ENCODE measurements at places on chromosomes 3 and 15.

DNA sequence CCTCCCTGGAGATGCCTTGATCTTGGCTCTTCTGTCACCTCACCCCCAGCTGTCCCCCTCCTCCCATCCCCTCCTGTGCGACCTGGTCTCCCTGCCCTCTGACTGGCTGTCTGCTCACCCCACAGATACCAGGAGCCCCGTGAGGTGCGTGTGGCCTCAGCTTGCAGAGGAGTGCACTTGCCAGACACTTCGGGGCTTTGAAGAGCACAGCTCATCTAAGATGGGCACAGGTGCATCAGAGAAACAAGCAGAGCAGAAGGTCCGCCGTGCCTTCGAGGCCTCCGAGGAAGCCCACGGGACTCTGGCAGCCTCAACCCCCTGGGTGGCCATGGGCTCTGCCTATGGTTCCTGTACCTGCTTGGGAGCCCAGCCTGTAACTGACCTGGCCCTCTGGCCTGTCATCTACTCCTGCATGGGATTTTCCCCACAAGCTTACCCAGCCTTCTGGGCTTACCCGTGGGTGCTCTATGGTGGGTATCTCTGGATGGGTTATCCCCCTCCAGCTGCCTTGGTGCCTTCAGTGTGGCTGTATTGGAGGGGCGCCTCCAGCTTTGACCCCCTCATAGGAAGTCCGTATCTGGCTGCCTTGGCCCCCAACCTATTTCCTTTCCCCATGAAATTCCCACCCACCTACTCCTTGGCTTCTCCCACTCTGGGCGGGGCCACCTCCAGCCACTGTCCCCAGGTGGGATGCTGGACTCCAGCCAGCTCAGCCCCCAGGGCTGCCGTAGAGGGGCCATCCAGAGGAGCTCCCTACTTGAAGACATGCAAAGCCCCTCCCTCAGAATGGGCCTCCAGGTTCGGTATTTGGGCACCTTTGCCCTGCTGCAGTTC lies 3.8 kb downstream of the PRR23E start:
- H3K27ac ChIP-seq: no peak overlapping the region
- no peak overlapping the region for H3K4me3 ChIP-seq
- no peaks in the 10 kb centered on the region for H3K36me3 ChIP-seq
- H3K4me1 ChIP-seq: no peaks in the 10 kb centered on the region
- no peak for DNase-seq
- no peaks in the 10 kb centered on the region for H3K27me3 ChIP-seq

DNA sequence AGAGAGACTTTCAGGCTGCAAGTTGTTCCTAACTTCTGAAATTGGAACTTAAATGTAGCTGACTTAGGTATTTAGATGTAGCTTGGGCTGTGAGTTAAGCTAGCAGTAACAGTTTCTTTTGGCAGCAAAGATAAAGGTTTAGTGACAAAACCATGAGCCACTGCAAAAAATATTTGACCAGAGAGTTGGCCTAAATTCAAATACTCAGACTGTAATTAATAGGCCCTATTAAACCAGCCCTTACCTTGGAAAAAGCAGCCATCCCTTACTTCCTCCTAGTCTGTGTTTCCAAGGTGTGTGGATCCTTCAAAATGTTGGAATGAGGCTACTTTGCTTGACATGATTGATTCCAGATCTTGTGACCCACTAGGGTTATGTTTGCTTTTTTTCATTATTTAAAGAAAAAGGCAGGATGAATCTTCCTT lies 8.2 kb downstream of the TPM1 start:
- peak overlapping the region; percentile 91 for H3K27ac ChIP-seq
- peaks cover 74% of the 10 kb centered on the region for H3K4me1 ChIP-seq
- H3K36me3 ChIP-seq: no peaks in the 10 kb centered on the region
- no peak for DNase-seq
- H3K27me3 ChIP-seq: no peaks in the 10 kb centered on the region

GRCh38 chr3:56879436-56880215 lies 77.9 kb upstream of the ARHGEF3 start:
- no peaks in the 10 kb centered on the region for H3K36me3 ChIP-seq
- no peak for DNase-seq
- H3K27ac ChIP-seq: no peak overlapping the region
- no peaks in the 10 kb centered on the region for H3K4me1 ChIP-seq
- no peak overlapping the region for H3K4me3 ChIP-seq
- H3K27me3 ChIP-seq: no peaks in the 10 kb centered on the region

DNA sequence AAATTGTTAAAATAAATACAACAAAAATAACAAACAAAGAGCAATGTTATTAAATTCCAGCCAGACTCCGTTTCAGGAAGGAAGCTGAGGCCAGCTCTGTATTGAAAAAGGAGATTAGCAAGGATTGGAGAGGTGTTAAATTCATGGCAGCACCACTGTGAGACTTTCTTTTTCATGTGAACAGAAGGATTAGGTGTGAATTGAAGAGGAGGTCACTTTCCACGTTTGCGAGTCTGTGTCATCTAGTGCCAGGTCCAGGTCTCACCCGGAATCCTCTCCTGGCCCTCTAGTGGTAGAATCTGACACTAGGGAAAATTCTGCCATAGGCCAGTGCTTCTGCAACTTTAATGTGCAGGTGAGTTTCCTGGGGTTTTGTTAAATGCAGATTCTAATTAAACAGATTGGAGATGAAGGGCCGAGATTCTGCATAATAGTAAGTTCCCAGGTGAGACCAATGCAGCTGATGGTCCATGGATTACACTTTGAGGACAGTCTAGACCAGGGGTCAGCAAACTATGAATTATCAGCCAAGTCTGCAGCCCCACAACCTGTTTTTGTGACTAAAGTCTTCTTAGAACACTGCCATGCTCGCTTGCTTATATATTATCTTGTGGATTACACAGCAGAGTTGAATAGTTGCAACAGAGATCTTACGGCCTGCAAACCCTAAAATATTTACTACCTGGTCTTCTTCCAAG lies 9.2 kb upstream of the SLC6A1 start:
- DNase-seq: no peak
- H3K36me3 ChIP-seq: no peaks in the 10 kb centered on the region
- H3K4me3 ChIP-seq: no peak overlapping the region
- H3K27ac ChIP-seq: peak overlapping the region; percentile 28

GRCh38 chr15:39573287-39573686 lies 7.6 kb upstream of the THBS1 start:
- no peaks in the 10 kb centered on the region for H3K27me3 ChIP-seq
- H3K27ac ChIP-seq: no peak overlapping the region
- H3K4me1 ChIP-seq: peaks cover 9% of the 10 kb centered on the region
- DNase-seq: no peak

GRCh38 chr15:82263350-82263749 lies 732 bp downstream of the SAXO2 start:
- H3K4me3 ChIP-seq: peak overlapping the region; percentile 68
- H3K4me1 ChIP-seq: peaks cover 19% of the 10 kb centered on the region
- H3K27ac ChIP-seq: no peak overlapping the region
- no peaks in the 10 kb centered on the region for H3K27me3 ChIP-seq
- DNase-seq: no peak

- H3K4me1 ChIP-seq: no peaks in the 10 kb centered on the region
- H3K27me3 ChIP-seq: no peaks in the 10 kb centered on the region
- no peak overlapping the region for H3K4me3 ChIP-seq
- DNase-seq: peak; percentile 44
- no peaks in the 10 kb centered on the region for H3K36me3 ChIP-seq
Measured at GRCh38 chr3:38354588-38355330, 8.2 kb downstream of the XYLB start.

DNA sequence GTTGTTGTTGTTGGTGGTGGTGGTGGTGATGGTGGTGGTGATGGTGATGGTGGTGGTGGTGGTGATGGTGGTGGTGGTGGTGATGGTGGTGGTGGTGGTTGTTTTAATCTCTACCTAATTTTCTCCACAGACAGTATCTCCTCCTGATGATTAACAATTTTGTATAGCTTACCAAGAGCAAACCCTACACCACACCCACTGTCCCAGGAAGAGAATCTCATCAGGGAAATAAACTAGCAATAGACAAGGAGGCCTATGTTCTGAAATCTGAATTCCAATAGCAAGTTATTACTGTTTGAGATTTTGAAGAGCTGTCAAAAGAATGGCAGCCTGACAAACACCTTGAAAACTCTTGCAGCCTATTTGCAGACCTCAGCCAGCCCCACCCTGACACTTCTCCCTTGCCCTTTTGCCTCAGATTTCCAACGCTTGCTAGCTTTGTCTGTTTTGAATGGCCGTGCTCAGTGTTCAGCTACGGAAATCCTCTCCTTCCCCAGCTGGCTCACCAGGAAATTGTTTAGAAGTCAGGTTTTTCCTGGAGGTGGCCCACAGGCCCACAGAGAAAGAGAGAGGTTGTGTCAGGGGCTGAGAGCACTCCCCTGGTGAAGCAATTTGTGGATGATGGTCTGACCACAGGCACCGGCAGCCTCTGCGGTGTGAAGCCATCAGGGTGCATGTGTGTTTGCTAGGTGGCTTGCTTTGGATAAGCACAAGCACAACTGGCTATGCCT lies 101.6 kb downstream of the MAGI1 start:
- no peaks in the 10 kb centered on the region for H3K27me3 ChIP-seq
- H3K4me3 ChIP-seq: no peak overlapping the region
- no peak for DNase-seq
- H3K4me1 ChIP-seq: no peaks in the 10 kb centered on the region

GRCh38 chr3:2856138-2857133 lies 253.7 kb downstream of the IL5RA start:
- no peak for DNase-seq
- no peaks in the 10 kb centered on the region for H3K4me1 ChIP-seq
- no peak overlapping the region for H3K4me3 ChIP-seq

- peak overlapping the region; percentile 18 for H3K27ac ChIP-seq
- DNase-seq: no peak
- H3K27me3 ChIP-seq: no peaks in the 10 kb centered on the region
- no peak overlapping the region for H3K4me3 ChIP-seq
Measured at GRCh38 chr15:70087708-70088352, 9.9 kb downstream of the TLE3 start.

DNA sequence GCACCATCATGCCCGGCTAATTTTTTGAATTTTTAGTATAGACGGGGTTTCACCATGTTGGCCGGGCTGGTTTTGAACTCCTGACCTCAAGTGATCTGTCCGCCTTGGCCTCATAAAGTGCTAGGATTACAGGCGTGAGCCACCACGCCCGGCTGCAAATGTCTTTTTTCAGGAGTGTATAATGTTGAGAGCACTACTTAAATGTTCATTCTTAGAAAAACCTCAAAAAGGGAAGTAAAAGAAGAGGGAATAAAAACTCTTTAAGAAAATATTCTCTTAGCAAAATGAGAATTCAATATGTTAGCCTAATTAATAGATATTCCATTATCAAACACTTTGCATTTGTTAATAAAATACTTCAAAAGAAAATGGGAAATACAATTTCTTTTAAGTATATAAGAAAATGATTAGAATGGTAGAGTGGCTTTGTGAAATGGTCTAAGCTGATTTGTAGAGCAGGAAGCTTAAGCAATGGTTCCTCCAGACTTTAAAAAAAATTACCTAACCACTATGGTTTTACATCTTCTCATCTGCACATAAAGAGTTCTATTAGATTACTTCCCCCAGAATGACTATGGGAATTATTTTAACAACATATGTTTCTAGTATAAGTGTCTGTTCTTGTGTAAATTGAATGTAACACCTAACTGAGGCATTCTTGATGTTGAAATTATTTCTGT lies 226.7 kb upstream of the ALCAM start:
- no peaks in the 10 kb centered on the region for H3K36me3 ChIP-seq
- peak; percentile 34 for DNase-seq
- peak overlapping the region; percentile 49 for H3K27ac ChIP-seq
- H3K27me3 ChIP-seq: no peaks in the 10 kb centered on the region

- no peak within 1 kb of the TSS for H3K27ac ChIP-seq
- peaks cover 17% of the 10 kb centered on the region for H3K4me1 ChIP-seq
- H3K27me3 ChIP-seq: peaks cover 68% of the 10 kb centered on the region
- DNase-seq: no peak
- peak within 1 kb of the TSS; percentile 10 for H3K4me3 ChIP-seq
- H3K36me3 ChIP-seq: no peaks in the 10 kb centered on the region
Measured at GRCh38 chr3:129974564-129974832, at the start of gene TRH. TSS of gene TRH (plus strand) at chr3:129974720. CDS start at chr3:129975817, 1,097 bp downstream.

- peak overlapping the region; percentile 91 for H3K27ac ChIP-seq
- no peak for DNase-seq
- no peaks in the 10 kb centered on the region for H3K36me3 ChIP-seq
Measured at GRCh38 chr3:156606729-156607128, 51.8 kb upstream of the SSR3 start.

DNA sequence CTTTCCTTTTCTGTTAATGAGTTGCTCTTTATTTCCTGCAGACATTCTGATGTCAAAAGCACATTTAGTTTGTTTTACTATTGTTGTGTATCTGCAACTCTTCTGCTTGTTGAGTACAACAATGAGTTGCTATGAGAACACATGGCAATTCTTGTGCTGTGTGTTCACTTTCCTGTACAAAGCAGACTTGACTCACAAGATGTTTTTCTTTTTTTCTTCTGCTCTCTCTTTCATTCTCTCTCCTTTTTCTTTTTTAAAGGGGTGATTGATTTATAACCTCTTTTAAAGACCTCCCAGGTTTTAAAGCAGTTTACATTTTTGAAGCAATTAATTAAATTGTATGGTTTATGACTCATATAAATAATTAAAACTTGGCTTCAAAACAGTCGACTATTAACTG lies 31.6 kb upstream of the ABHD10 start:
- DNase-seq: no peak
- H3K4me1 ChIP-seq: no peaks in the 10 kb centered on the region
- no peak overlapping the region for H3K4me3 ChIP-seq
- no peaks in the 10 kb centered on the region for H3K36me3 ChIP-seq
- H3K27ac ChIP-seq: no peak overlapping the region
- H3K27me3 ChIP-seq: no peaks in the 10 kb centered on the region

- no peaks in the 10 kb centered on the region for H3K4me1 ChIP-seq
- no peaks in the 10 kb centered on the region for H3K36me3 ChIP-seq
- H3K27me3 ChIP-seq: no peaks in the 10 kb centered on the region
- DNase-seq: no peak
- H3K4me3 ChIP-seq: no peak overlapping the region
Measured at GRCh38 chr3:32848215-32848614, 30.4 kb downstream of the TRIM71 start.

- H3K27me3 ChIP-seq: no peaks in the 10 kb centered on the region
- no peak overlapping the region for H3K4me3 ChIP-seq
- no peaks in the 10 kb centered on the region for H3K36me3 ChIP-seq
- H3K4me1 ChIP-seq: peaks cover 3% of the 10 kb centered on the region
Measured at GRCh38 chr3:72141264-72141663, 356.3 kb upstream of the PROK2 start.

- H3K36me3 ChIP-seq: no peaks in the 10 kb centered on the region
- H3K27ac ChIP-seq: no peak overlapping the region
- no peak overlapping the region for H3K4me3 ChIP-seq
- H3K4me1 ChIP-seq: no peaks in the 10 kb centered on the region
- DNase-seq: no peak
- H3K27me3 ChIP-seq: no peaks in the 10 kb centered on the region
Measured at GRCh38 chr3:124607163-124607562, 123.1 kb upstream of the UMPS start.
